ENCODE measurements at places on chromosomes 2 and 18. TPM values are rescaled to one million over a fixed set of nuclear protein-coding genes. Genes with fewer than 3 reads are reported as not detected.

The LHCGR gene
- total RNA-seq = not detected

The TNFRSF11A gene
- 0.66 TPM for total RNA-seq

The SMYD1 gene
- total RNA-seq = not detected

The PNO1 gene
- 10.9 TPM for total RNA-seq

The LRP1B gene
- not detected for total RNA-seq

The REG3G gene
- not detected for total RNA-seq

The ANO7 gene
- 0.83 TPM for total RNA-seq

The SPHKAP gene
- total RNA-seq = under 0.01 TPM

The CLEC4F gene
- total RNA-seq = not detected

The UGP2 gene
- total RNA-seq = 131 TPM

The MOCOS gene
- 5.5 TPM for total RNA-seq

The PLCD4 gene
- 11.8 TPM for total RNA-seq

The SLC9A4 gene
- total RNA-seq = not detected

The CNDP1 gene
- not detected for total RNA-seq

The PLEKHH2 gene
- 5.7 TPM for total RNA-seq

The ABCB11 gene
- under 0.01 TPM for total RNA-seq

Data from smooth muscle cell of trachea (primary cell).